DND-41 (cell line): ENCODE measurements at places on chromosomes 7 and 10.

GRCh38 chr10:50614444-50615137 is 9.2 kb downstream of the SGMS1 start:
- no peak for DNase-seq

- no peak for DNase-seq
Measured at GRCh38 chr7:129126314-129126713, 18.2 kb upstream of the TSPAN33 start.

DNA sequence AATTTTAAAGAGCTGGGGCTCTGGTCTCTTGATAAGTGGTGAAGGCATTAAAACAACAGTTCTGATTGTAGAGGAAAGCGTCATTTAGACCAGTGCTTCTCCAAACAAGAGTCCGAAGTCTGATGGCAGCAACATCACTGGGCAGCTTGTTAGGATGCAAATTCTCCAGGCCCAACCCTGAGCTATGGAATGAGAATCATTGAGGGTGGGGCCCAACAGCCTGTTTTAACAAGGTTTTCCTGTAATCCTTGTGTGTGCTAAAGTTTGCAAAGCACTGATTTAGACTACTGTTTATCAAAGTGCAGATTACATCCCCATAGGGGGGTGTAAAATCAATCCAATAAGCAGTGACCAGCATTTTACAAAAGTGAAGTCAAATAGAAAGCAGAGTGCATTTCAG is 2.6 kb upstream of the ZNRF2 start:
- DNase-seq: no peak

DNA sequence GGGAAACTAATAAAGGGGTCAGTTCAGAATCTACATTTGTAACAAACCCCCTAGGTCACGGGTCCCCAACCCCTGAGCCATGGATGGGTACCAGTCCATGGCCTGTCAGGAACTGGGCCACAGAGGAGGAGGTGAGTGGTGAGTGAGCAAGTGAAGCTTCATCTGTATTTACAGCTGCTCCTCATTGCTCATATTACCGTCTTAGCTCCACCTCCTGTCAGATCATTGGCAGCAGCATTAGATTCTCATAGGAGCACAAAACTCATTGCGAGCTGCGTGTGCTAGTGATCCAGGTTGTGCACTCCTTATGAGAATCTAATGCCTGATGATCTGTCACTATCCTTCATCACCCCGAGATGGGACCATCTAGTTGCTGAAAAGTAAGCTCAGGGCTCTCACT is 88.4 kb upstream of the MPP7 start:
- DNase-seq: no peak

- no peak for DNase-seq
Measured at GRCh38 chr10:33143160-33143728, 185.2 kb upstream of the ITGB1 start.

DNA sequence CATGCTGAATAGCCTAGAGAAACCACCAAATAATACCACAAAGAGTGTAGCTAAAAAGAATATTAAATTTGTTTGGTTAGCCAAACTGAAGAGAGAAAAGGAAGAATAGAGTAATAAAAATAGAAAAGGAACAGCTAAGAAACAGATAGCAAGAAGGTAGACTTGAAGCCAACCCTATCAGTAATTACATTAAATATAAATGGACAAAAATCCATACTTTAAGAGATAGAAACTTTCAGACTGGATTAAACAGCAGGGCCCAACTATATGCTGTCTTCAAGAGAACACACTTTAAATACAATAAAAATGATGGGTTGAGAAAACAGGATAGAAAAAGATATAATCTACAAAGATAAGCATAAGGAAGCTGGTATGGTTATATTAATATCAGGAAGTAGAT is 31.2 kb downstream of the IL2RA start:
- DNase-seq: no peak

DNA sequence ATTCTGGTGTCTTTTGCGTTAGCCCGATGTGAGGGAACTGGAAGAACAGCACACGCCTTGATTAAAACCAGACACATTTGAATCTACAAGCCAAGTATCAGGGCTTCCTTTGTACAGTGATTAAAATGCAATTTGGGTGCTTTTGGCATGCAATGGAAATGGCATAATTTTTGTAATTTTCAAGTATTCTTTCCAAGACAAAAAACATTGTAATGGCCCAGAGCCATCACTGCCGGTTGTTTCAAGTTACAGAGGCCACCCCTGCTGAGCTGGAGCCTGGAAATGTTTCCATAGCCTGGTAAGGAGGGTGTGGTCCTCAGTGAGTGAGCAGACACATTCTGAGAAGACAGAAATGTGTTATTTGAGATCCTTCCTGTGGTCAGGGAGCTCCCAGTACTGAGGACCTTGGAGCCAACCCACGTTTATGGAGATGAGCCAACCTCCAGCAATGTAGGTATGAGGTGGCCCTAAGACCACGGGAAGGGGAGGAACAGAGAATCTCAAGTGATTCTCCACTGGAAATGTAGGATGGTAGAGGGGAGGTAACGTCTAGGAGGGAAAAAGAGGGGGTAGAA is 20.9 kb downstream of the TEX36 start:
- no peak for DNase-seq

- DNase-seq: no peak
Measured at GRCh38 chr10:122132882-122133565, 138.1 kb upstream of the BTBD16 start.

- DNase-seq: no peak
Measured at GRCh38 chr7:148623586-148624282, 33.2 kb downstream of the C7orf33 start.

DNA sequence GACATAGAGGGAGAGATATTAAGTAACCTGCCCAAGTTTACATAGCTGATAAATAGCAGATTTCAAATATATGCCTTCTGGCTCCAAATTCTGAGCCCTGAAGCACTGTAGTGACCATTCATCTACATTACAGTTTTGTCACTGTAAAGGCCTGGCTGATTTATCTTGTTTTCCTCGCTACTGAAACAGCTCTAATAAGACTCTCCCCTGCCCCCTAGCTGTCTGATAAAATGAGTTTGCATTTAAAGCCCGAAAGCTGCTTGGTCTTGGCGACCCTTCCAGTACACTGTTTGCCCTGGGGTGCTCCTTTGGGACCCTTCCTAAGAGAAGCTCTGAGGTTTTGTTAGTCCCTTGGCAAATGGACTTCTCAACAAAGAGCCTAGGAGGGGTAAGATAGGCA is 59.7 kb upstream of the RAB11FIP2 start:
- peak; percentile 5 for DNase-seq

- DNase-seq: no peak
Measured at GRCh38 chr10:96708456-96708855, 11.9 kb downstream of the PIK3AP1 start.

GRCh38 chr10:13234172-13234571 is at the start of gene UCMA:
Gene UCMA (minus strand): TSS chr10:13234374. CDS start chr10:13234258, 116 bp downstream.
- no peak for DNase-seq

GRCh38 chr10:44413416-44413815 is 28.5 kb upstream of the CXCL12 start:
- no peak for DNase-seq

- no peak for DNase-seq
Measured at GRCh38 chr7:136122026-136122425, 144.9 kb upstream of the MTPN start.

DNA sequence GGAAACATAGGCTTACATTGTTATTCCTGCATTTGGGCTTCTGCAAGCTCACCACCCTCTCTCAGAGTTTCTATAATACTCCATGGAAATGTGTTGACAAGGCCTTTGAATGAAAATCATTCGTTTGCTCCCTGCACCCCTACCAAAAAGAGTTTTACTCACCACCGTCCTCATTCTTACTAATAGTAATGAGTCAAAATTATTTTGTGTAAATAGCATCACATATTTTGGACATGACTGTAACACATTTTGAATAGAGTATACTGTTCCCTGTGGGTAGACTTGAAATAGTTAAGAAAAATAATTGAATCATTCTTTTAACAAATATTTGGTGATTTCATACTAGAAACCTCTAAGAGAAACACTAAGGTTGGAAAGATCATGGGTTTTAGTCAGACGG is 84.6 kb downstream of the AKAP9 start:
- no peak for DNase-seq

GRCh38 chr10:132421847-132422751 is 25.1 kb downstream of the PWWP2B start:
- no peak for DNase-seq

GRCh38 chr7:5773661-5774086 is 7.8 kb downstream of the RNF216 start:
- peak; percentile 60 for DNase-seq
